Astrocyte of the cerebellum (primary cell): ENCODE measurements at places on chromosomes 16 and 17.

GRCh38 chr16:58465817-58466216 lies 34.1 kb upstream of the NDRG4 start:
- DNase-seq = no peak

GRCh38 chr17:29694918-29695563 lies 72.3 kb upstream of the CORO6 start:
- DNase-seq = no peak

DNA sequence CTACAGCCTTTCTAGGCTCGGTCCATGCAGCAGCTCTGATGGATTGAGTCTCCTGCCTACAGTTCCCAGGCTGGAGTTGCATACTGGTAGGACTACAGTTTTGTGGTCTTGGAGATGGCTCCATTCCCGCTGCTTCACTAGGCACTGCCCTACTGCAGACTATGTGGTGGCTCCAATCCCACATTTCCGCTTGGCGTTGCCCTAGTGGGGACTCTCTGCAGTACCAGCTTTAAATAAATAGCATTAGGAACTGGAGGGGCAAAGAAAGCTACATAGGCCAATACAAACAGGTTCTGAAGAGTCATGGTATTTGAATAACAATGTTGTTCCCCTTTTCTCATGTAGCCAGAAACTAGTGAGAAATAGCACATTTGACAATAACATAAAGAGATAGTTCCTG lies 5.4 kb upstream of the GOSR2 start:
- no peak for DNase-seq

DNA sequence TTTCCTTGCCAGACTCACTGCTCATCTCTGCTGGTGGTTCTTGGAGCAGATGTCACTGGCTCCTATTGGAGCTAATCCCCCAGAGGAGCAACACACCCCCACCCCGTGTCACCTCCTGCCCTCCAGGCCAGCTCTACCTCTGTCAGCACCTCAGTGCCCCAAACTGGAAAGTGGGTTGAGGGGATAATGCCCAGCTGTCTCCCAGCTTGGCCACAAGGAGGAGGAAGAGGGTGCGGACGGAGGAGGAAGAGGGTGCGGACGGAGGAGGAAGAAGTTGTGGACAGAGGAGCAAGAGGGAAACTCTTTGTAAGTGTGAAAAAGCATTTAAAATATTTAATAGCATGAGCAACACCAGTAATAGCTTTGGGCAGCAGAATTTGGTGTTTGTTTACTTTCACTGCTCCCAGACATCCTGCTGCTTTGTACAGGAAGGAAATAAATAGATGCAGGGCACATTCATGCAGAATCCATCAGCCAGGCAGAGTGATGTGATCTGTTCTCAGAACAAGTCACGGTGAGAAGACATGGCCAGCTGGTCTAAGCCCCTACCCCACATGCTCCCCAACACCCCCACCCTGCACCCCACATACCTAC lies 82.5 kb downstream of the C17orf67 start:
- DNase-seq = no peak

DNA sequence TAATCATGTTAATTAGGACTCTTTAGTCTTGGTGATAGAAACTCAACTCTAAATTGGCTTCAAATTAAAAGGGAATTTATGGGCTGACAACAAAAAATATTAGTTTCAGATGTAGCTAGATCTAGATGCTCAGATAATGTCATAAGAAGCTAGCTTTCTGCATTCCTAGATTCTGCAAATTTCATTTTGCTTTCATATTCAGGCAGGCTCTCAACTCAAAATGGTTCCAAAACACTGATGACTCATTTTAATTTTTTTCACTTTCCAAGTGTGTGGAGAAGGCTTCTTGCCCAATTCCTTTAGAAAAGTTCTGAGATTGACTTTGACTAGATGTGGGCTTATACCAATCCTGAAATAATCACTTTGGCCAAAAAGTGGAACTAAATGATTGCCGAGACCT lies 236.7 kb upstream of the GOT2 start:
- DNase-seq = peak; percentile 27

DNA sequence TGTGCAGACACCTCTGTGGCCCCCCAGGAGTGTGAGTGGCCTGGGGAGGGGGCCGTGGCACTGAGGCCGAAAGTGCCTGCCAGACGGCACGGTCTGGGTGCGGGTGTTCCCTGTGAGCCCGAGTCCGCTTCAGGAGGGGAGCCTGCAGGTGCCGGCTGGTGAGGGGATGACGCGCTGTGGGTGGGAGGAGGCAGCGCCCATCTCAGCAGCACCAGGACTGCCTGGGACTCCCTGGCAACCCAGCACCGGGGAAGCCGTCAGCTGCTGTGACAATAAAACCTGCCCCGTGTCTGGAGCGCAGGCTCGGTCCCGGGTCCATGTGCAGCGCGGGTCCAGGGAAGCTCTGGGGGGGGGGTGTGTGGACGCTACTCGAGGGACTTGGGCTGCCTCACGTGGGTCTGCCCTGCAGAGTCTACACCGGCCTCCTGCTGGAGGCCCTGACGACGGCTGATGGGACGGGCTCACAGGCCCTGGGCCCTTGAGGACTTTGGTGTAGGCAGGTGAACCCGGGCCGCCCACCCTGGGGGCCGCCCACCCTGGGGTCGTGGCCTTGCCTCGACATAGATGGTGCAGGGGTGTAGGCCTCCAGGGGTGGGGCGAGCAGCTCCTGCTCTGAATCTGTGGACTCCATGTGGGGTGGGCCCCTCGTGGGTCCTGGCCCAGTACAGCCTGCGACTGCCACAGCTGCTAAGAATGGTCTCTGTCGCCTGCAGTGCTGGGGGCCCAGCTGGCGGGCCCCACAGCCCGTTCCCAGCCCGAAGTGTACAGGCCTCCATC lies 5.9 kb upstream of the RAB40C start:
- no peak for DNase-seq

GRCh38 chr16:79599837-79600637 lies 500 bp downstream of the MAF start:
- no peak for DNase-seq

DNA sequence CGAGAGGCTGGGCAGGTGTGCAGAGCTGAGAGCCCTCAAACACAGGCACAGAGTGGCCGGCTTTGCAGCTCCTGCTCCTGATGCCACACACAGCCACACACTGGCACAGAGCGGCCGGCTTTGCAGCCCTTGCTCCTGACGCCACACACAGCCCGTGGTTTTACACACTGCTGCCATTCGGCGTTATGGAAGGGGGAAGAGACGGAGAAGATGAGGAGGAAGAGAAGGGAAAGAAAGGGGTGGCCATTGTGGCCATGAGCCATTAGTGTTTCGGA lies 26.8 kb downstream of the WSCD1 start:
- no peak for DNase-seq

GRCh38 chr17:34850023-34850422 lies 111.2 kb downstream of the CCT6B start:
- DNase-seq = no peak

GRCh38 chr17:42067371-42068091 lies 17.1 kb upstream of the C17orf113 start:
- peak; percentile 9 for DNase-seq

- DNase-seq = no peak
Observed at GRCh38 chr17:56781906-56782305, 51.8 kb downstream of the C17orf67 start.

DNA sequence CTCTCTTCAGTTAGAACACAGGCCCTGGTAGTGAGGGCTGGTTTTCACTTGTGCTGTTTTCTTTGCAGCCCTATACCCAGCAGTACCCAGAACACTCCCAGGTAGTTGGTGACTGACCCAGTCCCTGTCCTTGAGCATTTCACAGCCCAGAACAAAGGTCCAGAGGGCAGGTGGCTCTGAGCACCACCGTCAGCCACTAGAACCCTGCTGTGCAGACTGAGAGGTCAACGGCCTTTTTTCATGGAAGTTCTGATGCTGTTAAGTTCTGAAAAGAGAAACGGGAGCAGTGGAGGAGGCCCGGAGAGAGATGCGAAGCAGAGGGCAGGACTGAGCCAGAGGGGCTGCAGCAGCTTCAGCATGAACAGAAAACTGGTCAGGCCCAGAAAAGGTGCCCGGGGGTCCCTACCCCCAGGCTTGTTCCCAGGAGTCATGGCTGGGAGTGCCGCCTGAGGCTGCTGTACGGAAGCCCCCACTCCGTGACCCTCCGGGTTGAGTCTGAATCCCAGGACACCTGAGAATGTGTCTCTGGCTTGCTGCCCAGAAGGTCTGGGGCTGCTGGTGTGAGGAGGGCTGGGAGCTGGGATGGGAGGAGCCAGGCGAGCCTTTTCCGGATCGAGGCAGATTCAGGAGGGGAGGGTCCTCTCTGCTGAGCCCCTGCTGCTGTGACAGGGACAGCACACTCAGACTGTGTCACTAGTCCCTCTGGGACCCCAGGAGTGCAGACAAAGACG lies 8.7 kb downstream of the ZNF276 start:
- no peak for DNase-seq

DNA sequence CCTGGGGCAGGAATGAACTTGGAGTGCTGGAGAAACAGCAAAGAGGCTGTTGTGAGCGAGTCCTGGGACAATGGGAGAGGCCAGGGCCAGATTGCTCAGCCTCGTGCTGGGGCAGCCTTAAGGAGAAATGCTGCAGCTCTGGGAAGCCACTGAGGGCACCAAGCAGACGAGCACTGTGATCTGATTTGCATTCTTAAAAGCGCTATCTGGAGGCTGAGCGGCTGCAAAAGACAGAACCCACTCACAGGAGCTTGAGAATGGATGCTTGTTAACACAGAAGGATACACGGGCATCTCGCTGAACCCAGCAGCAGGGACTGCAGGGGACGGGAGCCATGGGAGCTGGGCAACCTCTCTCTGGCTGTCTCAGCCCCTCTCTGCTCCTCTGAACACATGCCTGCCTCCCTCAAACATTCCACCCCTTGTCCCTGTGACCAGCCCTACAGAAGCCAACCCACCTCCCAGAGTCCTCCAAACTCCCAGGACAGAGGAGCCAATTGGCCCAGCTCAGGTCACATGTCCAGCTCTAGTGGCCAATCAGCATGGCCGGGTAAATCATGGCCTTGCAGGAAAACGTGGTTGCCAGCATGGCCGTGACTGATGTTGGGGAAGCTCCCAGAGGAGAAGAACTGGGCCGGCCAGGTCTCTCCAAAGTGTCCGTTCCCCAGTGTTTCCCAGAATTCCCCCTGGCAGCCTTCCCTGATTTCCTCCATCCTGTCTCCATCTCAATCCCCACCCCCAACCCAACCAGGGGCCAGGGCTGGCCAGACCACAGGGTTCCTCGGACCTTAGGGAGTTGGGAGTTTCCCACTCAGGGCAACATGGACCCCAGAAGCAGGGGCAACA lies 60.3 kb downstream of the GSG1L start:
- DNase-seq = no peak

DNA sequence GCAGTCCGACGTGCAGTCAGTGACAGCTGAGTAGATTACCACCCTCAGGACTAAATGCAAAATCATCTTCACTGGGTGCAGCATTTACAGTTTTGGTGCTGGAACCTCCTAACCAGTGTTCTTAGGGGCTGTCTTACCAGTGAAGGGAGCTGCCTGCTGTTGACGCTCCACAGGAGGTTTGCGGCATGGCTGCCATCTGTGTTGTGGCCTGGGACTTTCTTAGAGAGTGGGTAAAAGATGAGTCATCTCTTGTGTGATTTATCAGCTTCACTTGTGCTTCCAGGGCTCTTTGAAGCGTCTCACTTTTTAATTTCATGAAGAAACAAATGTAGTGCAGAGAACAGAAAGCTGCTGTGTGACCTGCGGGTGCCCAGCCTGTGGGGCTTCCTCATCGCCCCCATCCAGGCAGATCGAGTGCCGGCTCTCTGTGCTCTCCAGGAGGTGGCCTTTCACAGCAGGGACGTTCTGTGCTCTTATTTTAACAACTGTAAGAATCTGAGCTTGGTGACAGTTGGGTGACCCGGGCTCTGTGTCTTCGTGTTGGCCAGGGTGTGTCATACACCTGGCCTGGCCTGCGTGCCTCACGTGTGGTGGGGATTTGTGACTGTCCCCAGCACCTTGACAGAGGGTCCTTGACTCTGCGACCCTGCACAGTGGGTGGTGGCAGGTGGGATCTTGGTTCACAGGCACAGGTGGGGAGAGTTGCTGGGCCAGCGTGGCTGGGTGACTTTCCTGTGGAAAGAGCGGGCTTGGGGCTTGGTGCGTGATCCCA lies 24.3 kb upstream of the ZNF750 start:
- peak; percentile 73 for DNase-seq

- peak; percentile 92 for DNase-seq
Observed at GRCh38 chr17:74042744-74043486, 160.6 kb upstream of the RPL38 start.
